ENCODE measurements at places on chromosomes 1 and 21. TPM values are rescaled to one million over a fixed set of nuclear protein-coding genes. Genes with fewer than 3 reads are reported as not detected.

- peak; percentile 21 for DNase-seq
Measured at GRCh38 chr1:71796006-71796405, 486.3 kb downstream of the NEGR1 start.

Gene THEM5
- total RNA-seq, result not detected

DNA sequence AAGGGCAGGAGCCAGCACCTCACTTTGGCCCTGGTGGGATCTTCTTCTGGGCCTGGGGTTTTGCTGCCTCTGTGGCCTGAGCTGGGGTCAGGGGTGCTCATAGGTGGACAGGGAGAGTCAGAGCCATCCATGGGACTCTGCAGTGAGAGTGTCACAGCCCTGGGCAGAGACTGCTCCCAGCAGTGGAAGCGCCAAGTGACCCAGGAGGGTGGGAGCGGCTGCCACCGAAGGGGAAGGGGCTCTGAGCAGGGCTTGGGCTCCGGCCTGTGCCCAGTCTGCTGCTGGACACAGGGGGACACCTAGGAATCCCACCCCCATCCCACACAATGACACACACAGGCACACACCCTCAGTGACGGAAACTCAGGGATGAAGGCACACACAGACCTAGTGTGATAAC lies 368 bp downstream of the CLCNKB start:
- no peak for DNase-seq

- DNase-seq, result no peak
Measured at GRCh38 chr21:46675595-46676280, 40.3 kb downstream of the PRMT2 start.

Gene CAPN2
- total RNA-seq, result 739 TPM

Gene C1orf115
- total RNA-seq, result 12.3 TPM

DNA sequence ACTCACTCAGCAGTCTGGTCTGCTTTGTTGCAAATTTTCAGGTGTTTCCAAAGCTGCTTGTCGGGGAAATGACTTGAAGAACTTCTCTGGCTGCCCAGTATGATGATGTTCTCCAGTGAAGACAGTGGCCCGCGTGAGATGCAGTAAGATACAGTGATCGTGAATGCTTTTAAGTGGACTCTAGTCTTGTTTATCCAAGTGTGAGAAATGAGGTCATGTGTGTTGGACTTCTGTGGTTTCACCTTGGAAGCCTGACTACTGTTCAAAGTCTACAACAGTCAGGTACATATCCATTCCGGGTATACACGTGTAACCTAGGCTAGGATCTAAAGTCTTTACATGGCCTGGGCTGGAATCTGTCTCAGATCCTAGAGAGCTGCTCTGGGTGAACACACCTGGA lies 29.1 kb downstream of the ZNF695 start:
- no peak for DNase-seq

DNA sequence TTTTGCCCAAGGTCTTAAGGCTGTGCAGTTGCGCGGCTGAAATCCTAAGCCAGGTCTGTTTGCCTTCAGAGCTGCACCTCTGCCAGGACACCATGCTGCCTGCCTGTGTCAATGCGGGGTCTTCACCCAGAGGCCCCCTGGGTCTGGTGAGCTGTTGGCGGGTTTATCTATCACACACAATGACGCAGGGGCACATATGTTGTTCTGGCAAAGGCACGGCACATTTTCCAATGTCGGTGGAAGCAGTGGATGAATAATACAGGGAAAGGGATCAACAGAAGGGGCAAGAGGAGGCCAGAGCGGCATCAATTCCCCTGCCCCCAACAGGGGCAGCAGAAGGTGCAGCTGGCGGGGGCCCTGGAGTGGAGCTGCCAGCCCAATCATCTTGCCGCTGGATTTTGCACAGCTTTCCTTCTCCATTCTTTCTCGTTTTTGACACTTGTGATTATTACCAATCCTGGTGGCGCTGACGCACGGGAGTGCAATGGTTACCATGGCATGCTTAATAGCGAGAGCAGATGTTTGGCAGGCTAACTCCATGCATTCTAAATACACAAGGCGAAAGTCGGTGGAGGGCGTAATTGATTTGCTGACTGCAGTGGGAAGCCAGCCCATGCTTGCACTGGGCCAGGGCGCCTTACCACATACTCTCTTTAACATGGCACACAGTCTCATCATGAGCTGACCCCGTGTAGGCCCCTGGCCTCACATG lies 45.8 kb upstream of the CYP2J2 start:
- DNase-seq, result peak; percentile 67

- DNase-seq, result no peak
Measured at GRCh38 chr21:15797577-15798363, 68.0 kb downstream of the USP25 start.

DNA sequence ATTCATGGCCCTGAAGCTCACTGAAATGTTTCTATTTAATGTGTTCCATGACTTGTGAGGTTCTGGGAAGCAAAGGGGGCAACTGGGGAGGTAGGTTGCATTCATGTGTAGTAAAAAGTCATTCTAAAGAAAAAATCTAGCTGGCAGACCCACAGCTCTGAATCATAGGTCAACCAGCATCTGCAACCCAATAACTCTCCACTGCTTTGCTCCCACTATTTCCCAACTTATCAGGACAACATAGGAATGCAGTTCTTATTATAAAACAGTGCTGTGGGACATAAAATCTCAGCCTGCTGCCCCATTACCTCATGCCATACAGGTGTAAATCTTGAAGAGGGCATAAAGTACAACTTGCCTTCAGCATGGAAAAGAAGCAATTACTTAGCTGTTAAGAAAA lies 576.1 kb upstream of the PTBP2 start:
- no peak for DNase-seq

DNA sequence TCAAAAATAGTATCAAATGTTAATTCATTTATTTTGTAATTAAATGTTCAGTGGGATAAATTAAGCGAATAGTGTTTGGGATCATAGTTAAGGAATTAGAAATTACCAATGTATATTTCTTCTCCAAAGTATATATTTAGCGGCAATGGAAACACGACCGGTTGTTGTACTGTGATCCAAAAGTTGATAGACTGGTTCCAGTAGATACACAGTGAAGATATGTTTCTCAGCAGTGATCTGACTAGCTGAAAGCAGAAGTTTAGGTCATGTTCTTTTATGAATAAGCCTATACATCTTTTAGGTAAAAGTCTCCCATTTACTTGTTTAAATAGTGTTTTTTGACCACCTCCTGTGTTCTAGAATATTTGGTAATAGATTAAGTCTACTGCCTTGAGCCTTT lies 8.8 kb downstream of the USP16 start:
- no peak for DNase-seq

DNA sequence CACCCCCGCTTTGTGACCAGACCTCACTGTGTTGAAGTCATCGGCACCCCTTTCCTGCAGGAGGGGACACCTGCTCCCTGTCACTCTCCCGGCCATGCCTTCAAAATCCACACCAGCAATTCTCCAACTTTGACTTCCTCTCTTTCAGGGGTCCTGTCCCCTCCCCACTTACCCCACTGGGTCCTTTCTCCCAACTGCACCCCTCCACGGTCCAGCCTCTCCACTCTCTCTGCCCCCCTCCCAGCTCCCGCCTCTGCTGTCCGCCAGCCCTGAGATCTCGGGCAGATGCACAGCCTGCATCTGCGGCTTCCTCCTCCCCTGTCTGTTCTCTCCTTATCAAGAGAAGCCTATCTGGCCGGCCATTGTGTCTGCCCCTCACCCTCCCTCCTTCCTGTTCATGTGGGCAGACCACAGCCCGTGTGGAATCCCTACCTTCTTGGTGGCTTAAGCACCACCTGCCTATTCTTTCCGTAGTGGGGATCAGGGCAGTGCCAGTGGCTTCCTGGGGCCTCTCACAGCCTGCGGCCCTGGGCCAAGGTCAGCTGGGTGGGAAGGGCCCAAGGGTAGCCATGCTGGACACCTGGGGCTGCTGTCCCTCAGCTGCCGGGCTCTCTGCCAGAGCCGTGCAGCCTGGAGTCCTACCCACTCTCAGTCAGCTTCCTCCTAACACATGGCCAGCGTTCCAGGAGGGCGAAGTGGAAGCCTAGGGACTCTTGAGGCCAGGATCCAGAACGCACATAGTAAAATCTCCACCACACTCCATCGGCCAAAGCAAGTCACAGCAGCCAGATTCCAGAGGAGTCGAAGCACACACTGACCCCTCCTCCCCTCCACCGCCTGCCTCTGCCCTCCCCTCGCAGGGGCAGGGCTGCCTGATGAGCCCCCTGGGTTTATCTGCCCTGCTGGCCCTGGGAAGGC lies 5.1 kb upstream of the HES4 start:
- DNase-seq, result peak; percentile 81

Gene OR2L8
- total RNA-seq, result not detected

DNA sequence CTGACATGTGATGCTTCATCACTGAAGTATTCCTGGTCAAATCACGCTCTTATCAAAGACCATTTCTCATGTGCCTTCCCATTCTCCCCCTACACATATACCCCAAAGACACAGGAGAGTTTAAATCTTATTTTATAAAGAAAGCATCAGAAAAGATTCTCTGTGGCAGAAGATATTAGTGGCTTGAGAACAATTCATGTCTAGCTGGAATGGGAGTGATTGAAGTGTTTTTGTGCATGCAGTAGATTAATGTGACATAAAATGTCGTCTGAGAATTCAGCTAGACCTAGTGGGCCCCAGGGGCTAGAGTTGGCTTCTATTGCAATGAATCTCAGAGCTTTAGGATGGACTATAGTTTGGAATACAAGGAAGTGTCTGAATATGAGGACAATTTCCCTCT lies 163.9 kb downstream of the HUNK start:
- DNase-seq, result no peak

Gene FCER1A
- total RNA-seq, result not detected

GRCh38 chr1:40036574-40036973 lies 4.0 kb upstream of the CAP1 start:
- DNase-seq, result peak; percentile 65

Gene LAPTM5
- total RNA-seq, result 4.6 TPM

DNA sequence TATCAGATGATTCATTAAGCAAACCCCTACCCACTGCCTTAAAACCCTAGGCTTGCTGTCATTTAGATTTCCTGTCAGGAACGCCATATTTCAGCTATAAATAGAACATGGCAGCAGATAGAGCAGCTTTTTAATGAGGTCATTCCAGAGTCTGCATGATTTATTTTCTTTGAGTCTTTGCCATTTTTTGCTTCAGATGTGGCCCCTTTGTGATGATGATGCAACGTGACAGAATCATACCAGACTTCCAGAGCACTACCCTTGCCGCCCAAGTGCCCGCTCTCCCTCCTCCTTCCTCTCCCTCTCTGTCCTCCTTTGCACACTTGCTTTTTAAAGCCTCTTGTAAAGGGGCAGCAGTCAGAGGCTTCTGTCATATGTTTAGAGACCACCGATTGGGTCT lies 55.5 kb upstream of the TRIM67 start:
- DNase-seq, result no peak

GRCh38 chr1:89609781-89610456 lies 23.0 kb upstream of the LRRC8C start:
- no peak for DNase-seq

Gene WNT3A
- not detected for total RNA-seq

DNA sequence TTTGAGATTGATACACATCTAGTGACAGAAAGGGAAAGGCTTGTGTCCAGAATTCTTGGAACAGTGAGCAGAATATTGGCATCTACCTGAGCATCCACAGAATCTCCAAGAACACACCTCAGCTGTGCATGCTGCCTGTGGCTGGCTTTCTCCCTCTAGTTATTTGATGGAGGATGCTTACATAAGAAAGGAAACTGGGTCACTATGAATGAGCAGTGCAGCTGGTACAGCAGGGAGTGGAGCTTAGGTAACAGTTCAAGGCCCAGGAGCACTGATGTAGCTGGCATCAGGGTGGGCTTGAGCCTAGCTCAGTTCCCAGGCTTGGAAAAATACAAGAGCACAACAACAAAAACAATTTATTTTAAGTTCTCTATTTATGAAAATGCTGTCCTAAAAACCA lies 26.3 kb downstream of the RGS8 start:
- no peak for DNase-seq

GRCh38 chr1:242824435-242824834 lies 299.9 kb upstream of the PLD5 start:
- no peak for DNase-seq

Gene ADORA1
- total RNA-seq, result 1.2 TPM

Gene LEFTY1
- total RNA-seq, result 0.55 TPM

Gene TMEM81
- total RNA-seq, result 1.3 TPM

- no peak for DNase-seq
Measured at GRCh38 chr21:40575976-40576375, 271.0 kb downstream of the DSCAM start.

- DNase-seq, result no peak
Measured at GRCh38 chr1:93728480-93729131, 47.0 kb upstream of the BCAR3 start.

Gene HSD17B7
- 2.3 TPM for total RNA-seq

DNA sequence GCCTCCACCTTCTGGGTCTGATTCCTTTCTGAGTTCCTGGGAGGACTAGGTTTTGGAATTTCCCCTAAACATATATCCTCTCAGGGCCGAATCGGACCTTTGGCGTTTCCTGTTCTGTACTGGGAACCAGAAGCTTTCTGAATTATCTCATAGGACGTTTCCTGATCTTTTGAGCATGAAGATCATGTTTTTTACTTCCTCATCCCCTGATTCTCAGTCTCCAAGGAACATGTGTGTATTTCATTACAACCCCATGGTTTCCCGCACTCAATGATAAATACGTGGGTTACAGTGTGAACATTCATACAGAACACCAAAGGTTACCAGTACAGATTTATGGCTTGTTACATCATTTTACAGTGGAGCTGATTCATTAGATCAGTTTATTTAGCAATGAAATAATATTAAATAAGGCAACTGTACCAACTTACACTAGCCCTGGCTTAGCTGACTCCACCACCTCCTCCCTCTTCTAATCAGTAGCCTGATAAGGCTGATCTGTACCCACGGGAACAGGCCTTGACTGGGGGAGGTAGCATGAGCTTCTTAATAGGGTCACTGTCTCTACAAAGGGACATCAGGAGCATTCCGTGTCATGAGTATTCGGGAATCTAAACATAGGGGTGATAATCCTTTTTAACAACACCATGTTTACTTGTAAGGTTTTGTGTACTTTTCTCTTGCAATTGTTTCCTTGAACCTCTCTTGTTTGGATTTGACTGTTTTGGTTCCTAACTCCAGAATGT lies 57.8 kb upstream of the ERRFI1 start:
- no peak for DNase-seq

Gene SPRR2B
- total RNA-seq, result not detected

GRCh38 chr1:199205740-199206441 lies 567.1 kb downstream of the PTPRC start:
- no peak for DNase-seq

Gene CA6
- not detected for total RNA-seq

GRCh38 chr1:88111816-88112215 lies 572.3 kb upstream of the PKN2 start:
- no peak for DNase-seq

Gene LIN9
- total RNA-seq, result 1.3 TPM

Gene KRTAP11-1
- not detected for total RNA-seq

- no peak for DNase-seq
Measured at GRCh38 chr1:111908011-111908621, 81.4 kb downstream of the KCND3 start.

Gene KCNA3
- total RNA-seq, result 5.7 TPM

GRCh38 chr1:87521452-87521851 lies 192.8 kb downstream of the LMO4 start:
- DNase-seq, result no peak

Gene ITLN2
- 4.2 TPM for total RNA-seq

Gene CNR2
- not detected for total RNA-seq

GRCh38 chr1:24382165-24382577 lies 31.4 kb downstream of the STPG1 start:
- no peak for DNase-seq

GRCh38 chr1:43622901-43623780 lies 26.8 kb upstream of the KDM4A start:
- DNase-seq, result no peak
